ENCODE measurements at places on chromosomes 11 and 22.

GRCh38 chr11:95486979-95487378 lies 256.0 kb upstream of the SESN3 start:
- no peak for DNase-seq

DNA sequence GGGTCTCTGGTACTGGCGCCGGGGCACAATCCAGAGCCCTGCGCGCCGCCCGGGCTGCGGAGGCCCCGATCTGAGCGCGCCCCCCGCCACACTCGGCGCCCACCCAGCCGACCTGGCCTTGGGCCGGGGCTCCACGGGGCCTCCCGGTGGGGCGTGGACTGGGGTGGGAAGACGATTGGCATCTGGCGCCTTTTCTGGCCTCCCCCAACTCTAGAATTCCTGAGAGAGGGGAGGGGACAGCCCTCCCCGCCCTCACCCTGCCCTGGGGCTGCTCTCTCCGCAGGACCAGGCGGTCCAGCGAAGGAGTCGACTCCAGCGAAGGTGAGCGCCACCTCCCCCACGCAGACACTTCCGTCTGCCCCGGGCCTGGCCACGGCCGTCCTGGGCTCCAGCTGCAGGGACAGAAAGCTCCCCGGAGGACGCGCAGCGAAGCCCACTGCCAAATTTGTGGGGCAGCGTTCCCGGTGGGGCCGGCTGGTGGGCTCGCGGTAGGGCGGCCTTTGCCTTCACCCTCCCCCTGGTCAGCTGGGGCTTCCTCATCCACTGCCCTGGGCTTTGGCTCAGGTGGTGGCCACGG lies 593 bp downstream of the SSH3 start:
- DNase-seq = no peak

DNA sequence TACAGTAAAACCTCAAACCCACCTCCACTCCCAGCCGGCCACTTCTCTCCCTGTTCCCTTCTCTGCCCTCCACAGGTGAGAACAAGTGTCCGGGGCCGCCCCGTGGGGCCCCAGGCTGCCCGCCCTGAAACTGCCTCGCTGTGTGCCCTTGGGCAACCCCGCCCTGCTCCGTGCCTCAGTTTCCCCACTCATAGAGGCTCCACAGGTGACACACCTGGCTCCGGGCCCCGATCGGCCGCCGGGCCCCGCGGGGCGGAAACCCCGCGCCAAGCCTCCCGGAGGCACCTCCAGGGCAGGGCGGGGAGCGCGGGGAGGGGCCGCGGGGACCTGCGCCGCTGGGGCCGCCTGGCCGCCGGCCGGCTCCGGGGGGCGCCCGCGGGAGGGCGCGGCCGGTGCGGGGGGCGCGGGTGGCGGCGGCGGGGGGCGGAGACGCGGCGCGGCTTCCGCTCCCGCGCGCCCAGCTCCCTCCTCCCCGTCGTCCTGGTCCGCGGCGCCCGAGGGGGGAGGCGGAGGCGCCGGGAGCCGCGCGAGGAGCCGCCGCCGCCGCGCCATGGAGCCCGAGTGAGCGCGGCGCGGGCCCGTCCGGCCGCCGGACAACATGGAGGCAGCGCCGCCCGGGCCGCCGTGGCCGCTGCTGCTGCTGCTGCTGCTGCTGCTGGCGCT lies at the start of gene LRP5:
LRP5 (plus strand) TSS at position 475 of the 663 bp plus-strand sequence; CDS start at position 599, 124 bp downstream.
- DNase-seq = no peak

- DNase-seq = peak; percentile 81
Observed at GRCh38 chr22:29689880-29690213, 30.0 kb upstream of the CABP7 start.

GRCh38 chr11:38900211-38900610 lies 2302.2 kb upstream of the RAG2 start:
- DNase-seq = no peak

GRCh38 chr22:23533328-23533762 lies 46.7 kb downstream of the IGLL1 start:
- no peak for DNase-seq

DNA sequence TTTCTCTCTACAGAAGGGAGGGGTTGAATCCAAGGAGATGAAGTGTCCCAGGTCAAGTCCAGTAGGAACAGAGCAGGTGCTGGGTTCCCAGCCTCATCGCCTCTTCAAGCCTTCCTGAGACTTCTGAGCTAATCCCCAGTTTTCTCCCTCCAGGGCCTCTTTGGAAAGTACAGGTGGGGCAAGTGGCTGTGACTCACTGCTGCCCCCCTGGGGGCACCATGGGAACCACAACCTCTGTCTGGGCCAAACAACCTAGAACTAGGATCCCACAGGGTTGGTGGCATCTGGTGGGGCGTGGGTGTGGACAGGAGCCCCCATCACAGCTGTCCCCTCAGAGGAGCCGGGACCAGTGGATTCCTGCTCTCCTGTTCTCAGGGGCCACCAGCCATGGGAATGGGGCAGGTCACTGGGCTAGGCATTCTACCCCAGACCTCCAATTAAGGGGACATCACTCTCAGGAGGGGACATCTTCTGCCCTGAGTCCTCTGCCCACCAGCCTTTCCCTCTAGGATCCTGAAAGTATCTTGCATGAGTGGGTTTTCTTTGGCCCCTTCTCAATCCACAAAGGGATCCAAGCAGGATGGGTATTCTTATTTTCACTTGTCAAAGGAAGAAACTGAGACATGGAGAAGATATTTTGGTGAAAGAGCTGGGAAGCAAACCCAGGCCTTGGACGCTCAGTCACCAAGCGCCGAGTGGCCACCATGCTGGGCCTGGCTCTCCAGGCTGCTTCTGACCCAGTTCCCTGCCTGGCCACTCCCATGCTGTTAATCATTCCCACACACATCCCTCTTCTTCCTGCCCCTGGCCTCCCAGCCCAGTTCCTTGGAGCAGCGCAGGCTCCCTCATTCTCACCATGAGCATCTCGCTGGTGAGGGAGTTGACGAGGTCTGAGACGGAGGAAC lies 23.8 kb downstream of the LRRC10B start:
- no peak for DNase-seq

GRCh38 chr11:14625586-14626205 lies 17.9 kb upstream of the PDE3B start:
- no peak for DNase-seq

GRCh38 chr11:35343033-35343598 lies 76.2 kb downstream of the SLC1A2 start:
- DNase-seq = no peak

- DNase-seq = no peak
Observed at GRCh38 chr22:46750863-46751443, 11.5 kb upstream of the TBC1D22A start.

DNA sequence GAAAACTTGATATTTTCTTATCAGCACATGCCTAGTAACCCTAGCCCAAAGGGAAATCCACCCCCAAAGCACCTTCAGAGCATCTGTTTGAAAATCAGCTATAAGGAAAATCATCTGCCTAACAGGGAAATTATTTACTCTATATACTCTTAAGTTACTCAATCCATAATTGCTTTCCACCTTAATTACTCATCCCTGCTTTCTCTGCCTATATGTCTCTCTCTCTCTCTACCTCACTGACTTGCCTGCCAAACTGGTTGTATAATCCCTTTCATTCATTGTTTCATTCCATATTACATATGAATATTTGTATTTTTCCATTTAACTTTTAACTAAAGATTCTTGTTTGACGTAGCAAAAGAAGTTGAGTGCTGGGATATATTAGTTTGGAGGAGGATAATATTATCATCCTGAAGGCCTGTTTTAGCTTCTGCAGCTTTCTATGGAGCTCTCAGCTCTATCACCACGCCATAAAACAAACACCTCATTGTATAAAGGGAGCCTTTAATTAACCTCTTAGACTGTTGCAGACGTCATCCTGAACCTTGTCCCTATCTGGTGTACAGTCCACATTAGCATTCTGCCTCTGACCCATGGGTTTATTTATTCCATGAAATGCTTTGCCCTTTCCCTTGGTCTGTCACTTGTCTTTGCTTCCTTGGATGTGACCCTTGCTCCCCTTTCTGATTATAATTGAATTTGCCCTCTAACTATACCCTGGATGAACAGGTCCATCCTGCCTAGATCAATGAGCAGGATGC lies 98.9 kb downstream of the INSC start:
- DNase-seq = no peak

GRCh38 chr11:73340164-73340563 lies 32.1 kb downstream of the ARHGEF17 start:
- no peak for DNase-seq

DNA sequence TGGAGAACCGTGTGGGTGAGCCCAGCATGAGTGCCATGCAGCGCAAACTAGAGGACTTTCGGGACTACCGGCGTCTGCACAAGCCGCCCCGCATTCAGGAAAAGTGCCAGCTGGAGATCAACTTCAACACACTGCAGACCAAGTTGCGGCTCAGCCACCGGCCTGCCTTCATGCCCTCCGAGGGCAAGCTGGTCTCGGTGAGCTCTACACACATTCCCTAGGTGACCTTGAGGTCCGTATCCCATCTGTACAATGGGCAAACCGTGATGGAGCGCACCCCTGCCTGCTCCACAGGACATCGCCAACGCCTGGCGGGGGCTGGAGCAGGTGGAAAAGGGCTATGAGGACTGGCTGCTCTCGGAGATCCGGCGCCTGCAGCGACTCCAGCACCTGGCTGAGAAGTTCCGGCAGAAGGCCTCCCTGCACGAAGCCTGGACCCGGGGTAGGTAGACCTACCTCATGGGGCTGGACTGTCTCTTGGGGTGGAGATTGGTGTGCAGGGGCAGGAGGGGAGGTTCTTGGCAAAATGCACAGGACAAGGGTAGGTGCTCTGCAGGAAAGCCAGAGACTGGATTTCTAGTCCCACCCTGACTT lies 10.6 kb downstream of the CTSF start:
- no peak for DNase-seq

DNA sequence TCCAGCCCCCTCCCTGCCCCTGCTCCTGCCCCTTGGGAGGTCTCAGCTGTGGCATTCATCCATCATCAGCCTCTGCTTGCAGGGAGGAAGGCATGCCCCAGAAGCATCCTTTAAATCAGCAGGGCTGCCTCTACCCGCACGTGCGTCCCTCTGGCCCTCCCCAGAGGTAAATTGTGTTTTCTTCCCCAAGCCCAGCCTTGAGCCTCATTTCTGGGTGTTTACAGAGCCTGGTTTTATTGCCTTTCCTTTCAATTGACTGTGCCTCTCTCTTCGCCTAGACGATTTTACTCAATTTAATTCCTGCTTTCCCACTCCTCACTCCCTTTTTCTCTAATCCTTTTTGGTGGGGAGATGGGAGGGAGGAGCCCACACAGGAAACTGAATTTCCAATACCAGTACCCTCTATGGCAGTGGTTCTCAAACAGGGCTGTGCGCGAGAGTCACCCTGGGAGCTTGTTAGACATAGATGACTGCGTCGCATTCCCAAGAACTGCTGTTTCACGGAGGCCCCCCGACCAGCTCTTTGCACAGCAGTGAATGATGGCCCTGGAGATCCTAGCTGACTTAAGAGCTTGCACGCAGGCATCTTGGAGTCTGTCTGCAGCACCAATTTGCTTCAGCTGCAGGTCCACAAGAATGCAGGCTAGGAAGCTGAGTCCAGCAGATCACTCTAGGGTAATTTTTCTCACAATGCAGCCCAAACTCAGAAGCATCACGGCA lies 15.1 kb upstream of the OAF start:
- DNase-seq = no peak

DNA sequence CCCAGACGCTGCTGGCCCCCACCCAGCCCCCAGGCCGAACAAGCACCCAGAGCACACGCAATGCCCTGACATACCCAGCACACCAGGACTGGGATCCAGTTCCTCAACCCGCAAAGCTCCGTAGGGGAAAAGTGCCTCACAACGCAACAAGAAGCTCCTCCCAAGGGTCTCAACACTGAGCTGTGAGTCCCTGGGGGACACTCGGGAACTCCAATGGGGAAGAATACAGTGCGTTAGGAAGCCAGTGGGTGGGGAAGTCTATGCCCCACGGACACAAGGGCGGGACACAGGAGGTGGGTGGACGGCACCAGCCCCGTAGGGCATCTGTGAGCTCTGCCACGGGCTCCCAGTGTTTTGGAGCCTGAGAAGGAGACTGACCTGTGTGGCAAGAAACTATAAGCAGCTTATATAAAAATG lies 1.6 kb downstream of the DEAF1 start:
- DNase-seq = no peak

- no peak for DNase-seq
Observed at GRCh38 chr11:107140983-107141382, 122.7 kb upstream of the GUCY1A2 start.

GRCh38 chr11:70517988-70518907 lies 119.9 kb downstream of the CTTN start:
- no peak for DNase-seq

DNA sequence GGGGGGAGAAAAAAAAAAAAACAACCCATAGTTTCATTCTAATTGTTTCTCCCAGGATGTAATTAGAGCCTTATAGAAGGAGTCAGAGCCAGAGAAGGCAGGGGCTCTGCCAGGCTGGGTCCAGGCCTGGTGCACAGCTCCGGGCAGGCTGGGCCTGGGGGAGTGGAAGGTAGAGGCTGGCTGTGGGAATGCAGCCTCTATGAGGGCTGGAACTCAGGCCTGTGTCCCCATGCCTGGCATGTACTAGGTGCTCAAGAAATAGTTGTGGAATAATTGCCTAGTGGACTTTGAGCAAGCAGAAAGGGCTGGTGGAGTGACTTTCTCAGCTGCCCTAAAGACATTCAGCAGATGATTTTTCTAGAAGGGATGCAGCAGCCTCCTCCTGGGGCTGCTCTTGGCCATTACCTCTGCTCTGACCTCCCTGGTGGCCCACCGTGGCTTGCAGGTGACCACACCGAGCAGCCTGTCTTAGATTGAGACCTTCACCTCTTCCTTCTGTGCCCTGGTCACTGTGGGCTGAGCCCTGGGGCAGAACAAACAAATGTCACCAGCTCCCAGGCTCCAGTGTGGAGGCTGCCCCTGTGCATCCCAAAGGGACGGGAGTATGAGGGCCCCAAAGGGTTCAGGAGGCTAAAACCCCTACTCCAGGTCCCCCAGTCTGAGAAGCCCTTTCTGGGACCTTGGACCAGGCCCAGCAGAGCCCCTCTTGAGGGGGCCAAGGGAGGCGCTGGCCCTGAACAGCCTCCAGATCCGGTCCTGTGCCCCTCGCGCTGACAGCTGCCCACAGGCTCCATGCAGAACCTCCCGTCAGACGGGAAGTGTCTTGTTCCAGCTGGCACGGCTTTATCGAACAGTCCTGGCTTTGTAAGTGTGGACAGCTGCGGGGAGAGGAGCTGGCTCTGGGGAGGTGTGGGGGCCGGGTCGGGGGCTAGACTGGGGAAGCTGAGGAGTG lies 18.8 kb downstream of the MYEOV start:
- DNase-seq = no peak

DNA sequence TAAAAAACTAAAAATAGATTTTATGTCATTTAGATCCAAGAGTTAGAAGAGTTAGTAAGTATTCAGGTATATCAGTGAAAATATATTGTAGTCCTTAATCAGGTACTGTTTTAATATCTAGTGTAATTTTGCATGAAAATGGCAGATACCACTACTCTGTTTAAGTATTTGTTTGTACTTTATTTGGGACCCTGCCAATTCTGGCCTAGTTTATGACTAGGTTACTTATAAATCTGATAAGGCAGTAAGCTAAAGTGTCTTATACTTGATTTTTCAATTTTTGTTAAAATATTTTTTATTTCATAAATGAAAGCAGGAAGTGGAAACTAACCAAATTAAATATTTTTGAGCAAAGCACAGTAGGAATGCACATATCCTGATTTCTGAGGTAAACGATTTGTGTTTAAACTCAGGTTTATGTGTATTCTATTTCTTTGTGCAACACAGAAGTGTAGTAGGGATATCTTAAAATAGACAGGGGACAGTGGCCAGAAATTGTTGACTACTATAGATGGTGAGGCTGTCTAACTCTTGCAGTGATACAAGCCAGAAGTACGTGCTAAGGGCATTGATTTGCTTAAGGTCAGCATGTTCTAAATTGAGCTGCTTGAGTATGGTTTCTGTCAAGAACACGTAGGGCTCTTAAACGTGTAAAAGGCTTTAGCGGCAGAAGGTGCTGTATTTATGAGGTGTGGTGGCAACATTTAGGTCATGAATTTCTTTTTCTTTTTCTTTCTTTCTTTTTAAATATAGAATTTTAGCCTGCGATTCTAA lies 34.0 kb downstream of the HIPK3 start:
- DNase-seq = no peak

Data from midbrain (tissue), 1 donor.